Stimulated activated CD8-positive, alpha-beta memory T cell treated with anti-CD3 and anti-CD28 coated beads, Interleukin-15, amount 100 ng/mL, for 4 hours (primary cell): ENCODE measurements at places on chromosomes 2 and 18.

- no peak for DNase-seq
Measured at GRCh38 chr2:190693533-190694232, 44.8 kb downstream of the NAB1 start.

DNA sequence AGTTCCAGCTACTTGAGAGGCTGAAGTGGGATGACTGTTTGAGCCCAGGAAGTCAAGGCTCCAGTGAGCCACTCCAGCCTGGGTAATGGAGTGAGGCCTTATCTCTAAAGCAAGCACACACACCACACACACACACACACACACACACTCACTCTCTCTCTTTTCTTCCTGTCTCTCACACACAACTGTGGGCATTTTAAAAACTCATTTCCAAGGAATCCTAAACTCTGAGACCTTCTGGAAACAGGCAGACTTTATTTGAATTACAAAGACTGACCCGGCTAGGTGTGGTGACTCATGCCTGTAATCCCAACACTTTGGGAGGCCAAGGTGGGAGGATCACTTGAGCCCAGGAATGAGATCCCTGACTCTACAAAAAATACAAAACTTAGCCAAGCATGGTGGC is 21.3 kb downstream of the WDSUB1 start:
- DNase-seq = no peak

- DNase-seq = no peak
Measured at GRCh38 chr2:69847068-69847828, 17.8 kb downstream of the GMCL1 start.

GRCh38 chr18:398935-399630 is 101.4 kb downstream of the COLEC12 start:
- DNase-seq = no peak

GRCh38 chr18:49016648-49017539 is 66.1 kb upstream of the SMAD7 start:
- no peak for DNase-seq

GRCh38 chr2:118014492-118014824 is 588 bp upstream of the CCDC93 start:
- no peak for DNase-seq

- no peak for DNase-seq
Measured at GRCh38 chr2:218036371-218036770, 32.7 kb upstream of the RUFY4 start.

GRCh38 chr2:237171396-237171795 is 85.7 kb downstream of the COPS8 start:
- DNase-seq = no peak

DNA sequence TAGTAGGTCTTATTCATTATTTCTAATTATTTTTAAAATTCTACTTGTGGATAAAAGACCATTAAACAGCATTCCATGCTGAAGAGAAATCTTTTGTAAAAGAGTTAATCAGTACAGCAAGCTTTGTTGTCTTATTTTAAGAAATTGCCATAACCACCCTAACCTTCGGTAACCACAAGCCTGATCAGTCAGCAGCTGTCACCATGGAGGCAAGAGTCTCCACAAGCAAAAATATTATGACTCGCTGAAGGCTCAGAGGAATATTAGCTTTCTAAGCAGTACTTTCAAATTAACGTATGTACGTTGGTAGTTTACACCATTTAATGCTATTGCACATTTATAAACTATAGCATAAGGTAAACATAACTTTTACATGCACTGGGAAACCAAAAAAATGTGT is 650.5 kb upstream of the LINC00305 start:
- DNase-seq = no peak

- no peak for DNase-seq
Measured at GRCh38 chr18:57209713-57210106, 62.8 kb downstream of the BOD1L2 start.

GRCh38 chr18:57730146-57730545 is 73.0 kb downstream of the ATP8B1 start:
- DNase-seq = no peak

- DNase-seq = no peak
Measured at GRCh38 chr2:73021371-73022010, 50.0 kb downstream of the SFXN5 start.

GRCh38 chr18:74906184-74906583 is 302.8 kb downstream of the PTGR3 start:
- no peak for DNase-seq

- DNase-seq = no peak
Measured at GRCh38 chr18:55587418-55588110, 428 bp downstream of the TCF4 start.

DNA sequence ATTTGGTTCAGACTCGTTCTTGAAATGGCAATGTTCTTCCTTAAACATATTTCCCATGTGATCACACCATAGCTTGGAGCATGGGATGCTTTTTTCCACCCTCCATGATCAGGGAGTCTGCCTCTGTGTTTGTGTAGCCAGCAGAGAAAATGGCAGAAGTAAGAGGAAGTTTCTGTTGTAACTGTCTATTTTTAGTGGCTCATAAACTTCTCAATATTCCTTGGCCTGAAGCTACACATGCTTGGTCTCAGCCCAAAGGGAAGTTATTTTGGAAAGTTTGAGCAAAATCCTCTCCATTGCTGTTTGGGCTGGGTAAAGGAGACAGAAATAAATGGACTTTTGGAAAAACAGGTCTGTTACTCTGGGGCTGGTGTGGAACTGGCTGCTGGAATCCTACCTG is 33.4 kb upstream of the ITGA6 start:
- DNase-seq = no peak

DNA sequence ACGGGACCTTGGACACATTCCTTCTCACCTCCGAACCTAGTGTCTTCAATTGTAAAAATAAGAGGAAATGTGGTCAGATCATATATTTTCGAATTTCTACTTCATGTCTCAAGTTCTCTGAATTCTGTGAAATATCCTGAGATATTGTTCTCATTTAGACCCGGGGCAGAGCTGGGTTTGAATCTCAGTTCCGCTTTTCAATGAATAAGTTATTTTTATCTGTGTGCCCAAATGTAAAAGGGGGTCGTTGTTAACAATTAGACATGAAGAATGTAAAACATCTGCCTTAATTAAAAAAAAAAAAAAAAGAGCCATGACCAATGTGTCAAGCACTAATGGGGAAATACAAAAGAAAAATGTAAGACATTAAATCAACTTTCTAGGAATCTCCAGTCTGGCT is 48.9 kb upstream of the BCL11A start:
- DNase-seq = no peak

DNA sequence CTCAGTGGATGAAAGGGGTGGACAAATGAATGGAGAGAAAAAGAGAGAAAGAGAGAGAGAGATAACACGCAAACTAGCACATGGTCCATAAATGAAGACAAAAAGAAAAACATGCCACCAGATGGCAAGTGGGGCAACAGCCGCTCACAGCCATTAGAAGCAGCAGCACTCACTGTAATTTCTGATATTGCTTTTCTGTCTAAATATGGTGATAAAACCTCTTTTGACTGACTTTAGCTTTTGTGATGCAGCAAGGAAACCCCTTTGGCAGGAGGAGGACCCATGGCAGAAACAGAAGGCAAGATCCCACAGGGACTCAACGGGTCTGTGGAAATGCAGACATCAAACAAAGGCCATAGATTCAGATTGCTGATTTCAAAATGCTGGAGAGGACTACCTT is 88.0 kb upstream of the CDH20 start:
- no peak for DNase-seq

DNA sequence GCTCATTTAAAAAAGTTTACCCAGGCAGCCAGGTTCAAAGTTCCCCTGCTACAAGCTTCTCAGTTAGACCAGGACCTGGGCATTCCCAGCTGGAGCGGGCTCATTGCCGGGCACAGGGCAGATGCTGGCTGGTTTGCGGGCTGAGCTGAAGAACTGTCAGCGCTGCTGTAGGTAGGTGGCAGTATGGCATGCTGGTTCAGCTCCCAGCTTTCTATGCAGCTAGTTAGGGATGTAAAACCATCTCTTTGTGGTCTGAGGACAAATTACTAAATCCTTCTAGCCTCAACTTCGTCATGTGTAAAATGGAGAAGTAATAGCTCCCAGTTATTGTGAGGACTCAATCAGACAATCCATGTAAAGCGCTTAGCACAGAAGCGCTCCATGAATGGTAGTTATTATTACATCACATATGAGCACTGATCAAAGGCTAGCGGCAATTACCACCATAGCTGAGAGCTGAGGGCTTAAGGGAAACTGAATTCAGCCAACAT is 2.4 kb upstream of the LDLRAD4 start:
- no peak for DNase-seq

- DNase-seq = no peak
Measured at GRCh38 chr2:54341656-54342055, 85.6 kb upstream of the TSPYL6 start.

DNA sequence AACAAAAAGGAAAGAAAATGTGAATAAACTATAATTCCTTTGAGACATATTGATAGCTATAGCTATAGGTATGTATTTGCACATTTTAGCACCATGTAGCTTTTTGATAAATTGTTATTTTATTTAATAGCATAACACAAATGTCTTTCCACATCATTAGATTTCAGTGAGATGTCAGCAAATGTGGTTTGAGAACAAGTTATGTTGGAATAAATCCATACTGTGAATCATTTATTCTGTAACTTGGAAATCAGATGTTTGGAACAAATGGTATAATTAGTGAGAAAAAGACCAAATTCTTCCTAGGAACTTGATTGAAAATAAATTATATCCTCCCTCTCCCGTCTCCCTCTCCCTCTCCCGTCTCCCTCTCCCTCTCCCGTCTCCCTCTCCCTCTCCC is 62.8 kb downstream of the NABP1 start:
- DNase-seq = no peak

DNA sequence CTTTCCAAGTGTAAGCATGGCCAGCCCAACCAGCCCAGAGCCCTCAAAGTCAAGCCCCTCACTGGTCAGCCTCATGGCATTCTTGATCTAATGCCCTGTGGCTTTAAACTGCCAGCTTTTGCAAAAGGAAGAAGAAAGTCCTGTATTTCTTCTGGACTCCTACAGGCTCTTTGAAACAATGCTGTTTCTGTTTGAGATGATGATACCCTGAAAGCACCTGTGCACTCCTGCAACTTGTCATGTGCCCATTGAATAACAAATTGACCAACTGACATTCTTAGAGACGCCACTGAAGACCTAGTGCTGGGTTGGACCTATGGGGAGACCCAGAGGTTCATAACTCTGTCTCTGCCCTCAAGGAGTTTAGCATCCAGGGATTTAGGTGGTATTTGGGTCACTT is 82.0 kb upstream of the MSH2 start:
- no peak for DNase-seq

GRCh38 chr2:99878581-99879350 is 263.6 kb downstream of the AFF3 start:
- DNase-seq = no peak

DNA sequence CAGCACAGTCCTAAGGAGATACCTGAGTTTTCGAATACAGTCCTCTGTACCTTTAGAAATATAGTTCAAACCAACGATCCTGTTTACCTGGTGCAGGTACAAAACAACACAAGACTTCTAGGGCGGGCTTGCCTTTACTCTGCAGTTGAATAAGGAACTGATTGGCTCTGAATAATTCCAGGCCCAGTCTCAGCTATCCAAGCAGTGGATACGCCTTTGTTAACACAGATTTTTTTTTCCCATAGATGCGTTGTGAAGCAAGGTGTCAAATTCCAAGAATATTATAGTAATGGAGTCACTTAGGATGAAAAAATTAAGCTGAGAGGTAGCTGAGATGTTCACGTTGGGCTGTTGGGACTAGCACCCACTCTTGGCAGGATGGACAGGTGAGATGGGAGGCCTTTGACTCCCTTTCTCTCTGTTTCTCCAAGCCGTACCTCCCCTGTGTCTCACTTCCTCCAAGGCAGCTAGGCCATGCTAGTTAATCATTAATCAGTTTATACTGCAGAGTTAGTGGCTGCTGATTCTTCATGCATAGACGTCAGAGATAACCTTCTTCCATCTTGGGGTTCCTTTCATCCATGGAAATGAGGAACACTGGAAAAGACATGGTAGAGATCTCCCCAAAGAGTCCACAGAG is 380.8 kb upstream of the ACVR2A start:
- DNase-seq = no peak

DNA sequence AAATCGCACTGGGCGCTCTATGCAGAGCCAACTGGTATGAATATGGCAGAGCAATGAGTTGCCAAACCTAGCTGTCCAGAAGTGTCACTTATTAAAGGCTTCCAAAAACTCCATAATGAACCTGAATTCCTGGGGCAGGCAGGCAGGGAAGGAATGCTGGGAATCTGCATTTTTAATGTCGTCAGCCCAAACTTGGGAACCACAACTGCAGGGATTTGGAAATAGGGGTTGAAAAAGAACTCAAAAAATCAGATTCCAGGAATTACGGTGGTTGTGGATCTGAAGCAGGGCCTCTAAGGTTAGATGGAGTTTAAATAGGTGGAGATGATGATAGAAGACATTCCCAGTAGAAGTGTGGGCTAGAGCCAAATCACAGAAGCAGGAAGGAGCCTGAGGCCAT is 15.0 kb downstream of the NCKAP5 start:
- no peak for DNase-seq

DNA sequence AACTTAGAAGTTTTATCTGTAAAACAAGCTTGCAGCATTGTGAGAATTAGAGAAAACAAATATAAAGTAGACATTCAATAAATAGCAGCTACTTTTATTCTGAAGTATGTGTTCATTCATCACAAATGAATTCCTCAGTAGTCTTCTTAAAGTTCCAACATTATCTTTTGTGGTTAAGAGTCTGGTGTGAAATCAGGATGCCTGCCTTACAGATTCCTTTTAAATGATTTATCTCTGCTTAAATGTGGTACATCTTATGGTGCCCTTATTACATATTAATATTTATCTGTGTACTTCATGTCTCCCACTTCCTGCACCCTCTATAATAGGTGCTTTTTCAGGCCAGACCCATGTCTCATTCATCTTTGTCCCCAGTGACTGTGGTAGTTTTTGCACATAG is 595.0 kb downstream of the STK39 start:
- no peak for DNase-seq

DNA sequence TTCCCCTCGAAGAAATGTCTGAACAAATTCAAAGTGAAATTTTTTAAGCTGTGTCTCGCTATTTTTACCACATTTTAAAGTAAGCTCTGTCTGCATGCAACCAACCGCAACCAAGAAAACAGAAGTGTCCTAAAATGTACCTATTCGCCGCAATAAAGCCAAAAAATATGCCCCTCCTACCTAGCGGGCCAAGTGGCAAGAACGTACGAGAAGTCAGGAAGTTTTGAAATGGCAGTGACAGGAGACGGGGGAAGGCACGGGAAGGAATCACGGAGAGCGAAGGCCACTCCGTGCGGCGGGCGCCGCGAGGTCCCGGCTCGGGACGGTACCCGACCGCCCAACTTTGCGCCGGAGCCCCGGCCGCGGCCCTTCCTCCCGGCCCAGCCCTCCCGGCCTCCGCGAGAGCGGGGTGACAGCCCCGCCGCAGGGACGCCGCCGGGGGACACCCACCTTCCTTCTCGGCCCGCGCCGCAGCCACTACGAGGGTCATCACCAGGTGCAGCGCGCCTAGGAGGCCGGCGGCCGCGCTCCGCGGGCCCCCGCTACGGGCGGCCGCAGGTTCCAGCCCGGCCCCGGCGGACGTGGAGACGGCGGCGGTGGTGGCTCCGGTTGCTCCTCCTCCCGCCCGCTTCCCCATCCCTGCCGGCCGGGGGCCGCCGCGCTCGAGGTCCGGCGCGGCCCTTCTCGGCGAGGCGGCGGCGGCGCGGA is 568 bp downstream of the TMEM131 start:
- peak; percentile 37 for DNase-seq

GRCh38 chr18:45621061-45621511 is 5.8 kb downstream of the SLC14A2 start:
- DNase-seq = no peak

- DNase-seq = no peak
Measured at GRCh38 chr2:180016937-180017336, 9.8 kb upstream of the CWC22 start.
